ENCODE measurements at places on chromosomes 2 and 18. TPM values are rescaled to one million over a fixed set of nuclear protein-coding genes. Genes with fewer than 3 reads are reported as not detected.

- no peak overlapping the region for H3K4me3 ChIP-seq
- no peaks in the 10 kb centered on the region for H3K36me3 ChIP-seq
- no peaks in the 10 kb centered on the region for H3K27me3 ChIP-seq
- H3K4me1 ChIP-seq: no peaks in the 10 kb centered on the region
- DNase-seq: no peak
- H3K27ac ChIP-seq: no peak overlapping the region
Observed at GRCh38 chr2:14544247-14544646, 88.3 kb upstream of the LRATD1 start.

GRCh38 chr2:29372185-29372584, 257.0 kb downstream of the CLIP4 start:
- H3K4me1 ChIP-seq: no peaks in the 10 kb centered on the region
- peaks cover under 1% of the 10 kb centered on the region for H3K27me3 ChIP-seq
- H3K4me3 ChIP-seq: no peak overlapping the region
- no peak overlapping the region for H3K27ac ChIP-seq
- DNase-seq: no peak

DNA sequence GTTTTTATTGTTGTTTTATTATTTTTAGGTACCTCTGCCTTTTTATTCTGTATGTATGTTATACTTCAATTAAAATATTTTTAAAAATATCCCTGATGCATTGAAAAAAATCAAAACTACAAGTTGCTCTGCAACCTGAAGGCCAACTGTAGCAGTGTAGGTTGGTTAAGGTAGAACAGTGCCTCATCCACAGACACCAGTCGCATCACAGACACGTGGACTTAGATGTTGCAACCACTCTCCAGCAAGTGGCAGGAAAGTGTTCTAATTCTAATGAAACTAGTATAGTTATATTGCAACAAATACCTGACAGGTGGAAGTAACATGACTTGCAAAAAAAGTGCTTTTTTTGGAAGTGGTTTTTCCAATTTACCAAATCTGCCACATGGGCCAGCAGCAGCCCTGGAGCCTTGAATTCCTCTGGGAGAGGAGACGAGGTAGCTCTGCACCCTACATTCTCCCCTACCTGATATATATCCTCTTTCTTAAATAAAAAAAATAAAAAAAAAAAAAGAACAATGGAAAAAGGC, 28.4 kb upstream of the SLC3A1 start:
- no peak overlapping the region for H3K27ac ChIP-seq
- H3K4me1 ChIP-seq: peaks cover 9% of the 10 kb centered on the region
- H3K27me3 ChIP-seq: no peaks in the 10 kb centered on the region
- DNase-seq: no peak
- H3K36me3 ChIP-seq: no peaks in the 10 kb centered on the region

- H3K27ac ChIP-seq: no peak overlapping the region
- no peaks in the 10 kb centered on the region for H3K4me1 ChIP-seq
- DNase-seq: no peak
- H3K4me3 ChIP-seq: no peak overlapping the region
- no peaks in the 10 kb centered on the region for H3K36me3 ChIP-seq
Observed at GRCh38 chr2:234679741-234680687, 183.1 kb upstream of the ARL4C start.

- no peak for DNase-seq
- no peaks in the 10 kb centered on the region for H3K4me1 ChIP-seq
- H3K4me3 ChIP-seq: no peak overlapping the region
- no peak overlapping the region for H3K27ac ChIP-seq
- no peaks in the 10 kb centered on the region for H3K27me3 ChIP-seq
Observed at GRCh38 chr2:25091265-25091664, 49.4 kb downstream of the EFR3B start.

DNA sequence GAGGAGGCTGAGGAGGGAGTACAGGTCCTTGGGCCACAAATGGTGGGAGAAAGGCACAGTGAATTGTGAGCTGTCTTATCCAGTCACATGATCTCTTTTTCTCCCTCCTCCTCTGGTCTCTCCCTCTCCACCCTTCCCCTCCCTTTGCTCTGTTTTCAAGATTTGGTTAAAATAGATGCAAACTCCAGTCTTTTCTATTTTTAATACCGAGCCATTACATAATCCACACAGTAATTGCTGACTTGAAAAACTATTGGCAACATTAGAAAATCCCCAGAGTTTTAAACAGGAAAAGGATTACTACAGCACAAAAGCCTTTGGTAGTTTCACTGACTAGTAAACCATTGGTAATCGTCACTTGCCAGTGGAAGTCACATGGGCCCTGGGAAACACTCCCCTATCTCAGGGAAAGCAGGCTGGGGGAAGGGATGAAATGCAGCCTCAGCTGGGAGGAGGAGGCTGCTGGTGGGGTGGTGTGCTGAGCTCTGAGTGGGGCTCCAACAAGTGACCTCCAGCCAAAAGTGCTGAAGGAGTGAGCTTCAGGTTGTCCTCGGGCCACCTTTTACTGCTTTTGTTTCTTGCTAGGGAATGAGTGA, 57.4 kb upstream of the PCBP1 start:
- no peak for DNase-seq
- peaks cover 13% of the 10 kb centered on the region for H3K36me3 ChIP-seq
- H3K27ac ChIP-seq: no peak overlapping the region
- no peaks in the 10 kb centered on the region for H3K4me1 ChIP-seq

DNA sequence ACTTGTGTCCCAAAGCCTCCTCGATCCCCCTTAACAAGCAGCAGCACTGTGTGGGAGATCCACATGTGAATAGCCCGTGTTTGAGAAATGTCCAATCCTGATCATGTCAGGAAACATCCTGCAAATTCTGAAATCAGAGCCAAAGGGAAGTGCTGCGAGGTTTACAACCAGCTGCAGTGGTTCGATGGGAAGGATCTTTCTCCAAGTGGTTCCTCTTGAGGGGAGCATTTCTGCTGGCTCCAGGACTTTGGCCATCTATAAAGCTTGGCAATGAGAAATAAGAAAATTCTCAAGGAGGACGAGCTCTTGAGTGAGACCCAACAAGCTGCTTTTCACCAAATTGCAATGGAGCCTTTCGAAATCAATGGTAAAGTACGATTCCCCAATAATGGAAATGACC, at the start of gene MARCO:
Gene MARCO (plus strand): TSS at position 164 of the 400 bp plus-strand sequence. CDS start 107 bp downstream, at position 271.
- H3K36me3 ChIP-seq: no peaks in the 10 kb centered on the region
- H3K27me3 ChIP-seq: no peaks in the 10 kb centered on the region
- no peak within 1 kb of the TSS for H3K27ac ChIP-seq
- H3K4me3 ChIP-seq: no peak within 1 kb of the TSS

DNA sequence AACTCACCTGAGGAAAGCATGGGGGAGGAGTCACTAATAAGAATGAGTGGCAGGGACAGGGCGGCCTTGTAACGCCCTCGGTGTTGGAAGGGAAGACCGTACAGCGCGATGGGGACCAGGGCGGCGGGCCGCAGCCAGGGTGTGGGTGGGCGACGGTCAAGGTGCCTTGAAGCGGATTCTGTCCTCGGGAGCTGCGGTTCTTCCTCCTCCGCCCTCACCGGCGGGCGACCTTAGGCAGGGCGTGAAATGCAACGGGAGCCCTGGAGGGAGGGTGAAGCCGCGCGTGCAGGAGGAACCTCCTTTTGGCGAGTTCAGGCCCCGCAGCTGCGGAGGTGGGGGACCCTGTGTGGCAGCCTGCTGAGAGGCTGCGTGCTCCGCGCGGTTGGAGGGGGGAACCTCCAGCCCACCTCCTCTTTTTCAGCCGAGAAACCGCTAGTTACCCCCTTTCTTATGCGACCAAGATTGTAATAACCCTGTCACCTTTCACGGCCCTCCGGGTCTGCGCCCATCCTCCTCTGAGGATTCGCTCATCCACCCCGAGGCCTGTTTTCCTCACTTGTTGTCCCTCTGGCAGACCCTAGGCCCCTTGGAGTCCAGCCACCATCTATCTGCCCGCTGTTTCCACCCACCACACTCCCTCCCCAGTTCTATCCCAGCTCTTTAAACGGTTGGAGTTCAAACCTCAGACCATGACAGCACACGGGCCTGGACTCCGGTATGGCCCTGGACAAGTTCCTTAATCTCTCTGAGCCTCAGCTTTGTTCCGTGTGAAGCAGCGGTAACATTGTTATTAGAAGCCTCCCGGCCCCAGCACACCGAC, 823 bp upstream of the RNU2-63P start:
- H3K4me1 ChIP-seq: peaks cover 4% of the 10 kb centered on the region
- no peaks in the 10 kb centered on the region for H3K27me3 ChIP-seq
- H3K27ac ChIP-seq: peak overlapping the region; percentile 90
- DNase-seq: no peak

- H3K27me3 ChIP-seq: no peaks in the 10 kb centered on the region
- H3K4me1 ChIP-seq: no peaks in the 10 kb centered on the region
- no peak overlapping the region for H3K4me3 ChIP-seq
- H3K27ac ChIP-seq: no peak overlapping the region
Observed at GRCh38 chr2:67312871-67313270, 84.3 kb upstream of the ETAA1 start.

DNA sequence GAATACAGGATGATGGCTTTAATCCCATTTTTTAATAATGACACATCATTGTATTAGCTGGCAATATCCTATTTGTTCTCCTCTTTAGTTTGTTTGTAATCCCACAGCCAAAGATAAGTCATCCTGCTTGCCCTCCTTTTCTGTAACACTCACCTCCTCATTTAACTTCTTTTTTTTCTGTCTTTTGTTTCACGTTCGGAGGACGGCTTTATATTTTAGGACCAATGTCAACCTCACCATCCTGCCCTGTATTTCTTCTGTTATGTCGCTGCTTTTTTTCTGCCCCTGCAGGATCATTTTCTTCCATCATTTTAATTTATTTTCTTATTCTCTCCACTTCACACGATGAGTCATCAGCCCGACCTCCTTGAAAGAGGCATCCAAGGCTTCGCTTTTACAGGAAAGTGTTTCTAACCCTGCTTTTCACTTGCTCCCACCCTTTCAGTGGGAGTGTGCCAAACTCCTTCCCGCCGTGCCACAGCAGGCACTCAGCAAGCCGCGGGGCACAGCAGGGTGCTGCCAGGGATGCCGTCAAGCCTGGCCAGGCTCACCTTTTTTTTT, 11.4 kb downstream of the RAB31 start:
- no peaks in the 10 kb centered on the region for H3K4me1 ChIP-seq
- no peaks in the 10 kb centered on the region for H3K27me3 ChIP-seq
- no peak overlapping the region for H3K27ac ChIP-seq
- DNase-seq: no peak
- H3K36me3 ChIP-seq: no peaks in the 10 kb centered on the region

- H3K36me3 ChIP-seq: no peaks in the 10 kb centered on the region
- H3K4me1 ChIP-seq: no peaks in the 10 kb centered on the region
- no peak for DNase-seq
- H3K27me3 ChIP-seq: no peaks in the 10 kb centered on the region
- H3K27ac ChIP-seq: no peak overlapping the region
Observed at GRCh38 chr2:127563458-127564428, 28.3 kb downstream of the MYO7B start.

GRCh38 chr18:79337184-79337583, 58.5 kb upstream of the NFATC1 start:
- H3K27ac ChIP-seq: no peak overlapping the region
- no peak for DNase-seq
- H3K4me3 ChIP-seq: no peak overlapping the region
- no peaks in the 10 kb centered on the region for H3K4me1 ChIP-seq
- H3K27me3 ChIP-seq: no peaks in the 10 kb centered on the region

DNA sequence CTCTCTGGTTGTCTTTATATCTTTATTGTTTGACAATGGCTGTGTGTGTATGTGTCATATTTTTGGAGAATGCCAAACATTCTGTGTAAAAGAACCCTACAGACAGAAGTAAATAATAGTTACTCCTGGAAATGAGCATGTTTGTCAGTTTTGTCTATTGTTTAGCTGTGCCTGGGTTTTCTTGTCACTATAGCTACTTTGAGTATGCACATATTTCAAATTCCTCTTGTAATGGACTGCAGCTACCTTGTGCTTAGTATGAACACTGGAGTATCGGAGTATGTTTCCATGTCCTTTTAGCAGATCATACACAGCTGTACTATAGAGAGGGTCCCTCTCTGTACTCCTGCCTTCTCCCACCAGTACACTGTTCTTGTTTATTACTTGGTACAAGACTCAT, 58.0 kb upstream of the DOCK10 start:
- no peak overlapping the region for H3K4me3 ChIP-seq
- H3K36me3 ChIP-seq: no peaks in the 10 kb centered on the region
- H3K4me1 ChIP-seq: no peaks in the 10 kb centered on the region

REG3A gene
- not detected for total RNA-seq

AKAIN1 gene
- not detected for total RNA-seq

CNNM3 gene
- 44.6 TPM for total RNA-seq

ZAP70 gene
- total RNA-seq: 358 TPM

CDH2 gene
- total RNA-seq: 0.19 TPM

CIDEA gene
- not detected for total RNA-seq

SPATA3 gene
- not detected for total RNA-seq

C2orf80 gene
- total RNA-seq: not detected

FBXO41 gene
- total RNA-seq: 17.7 TPM

SERPINB10 gene
- total RNA-seq: not detected

GRB14 gene
- total RNA-seq: not detected

FZD7 gene
- total RNA-seq: 0.54 TPM

AFG3L2 gene
- total RNA-seq: 42.3 TPM

SLC9A4 gene
- total RNA-seq: 0.08 TPM

HOXD1 gene
- not detected for total RNA-seq
